ENCODE measurements at places on chromosomes 1 and 21. TPM values are rescaled to one million over a fixed set of nuclear protein-coding genes. Genes with fewer than 3 reads are reported as not detected.

- no peak for DNase-seq
Measured at GRCh38 chr1:44536357-44537209, 131.5 kb downstream of the RNF220 start.

GRCh38 chr1:91075233-91076135 is 53.6 kb upstream of the ZNF644 start:
- no peak for DNase-seq

DNA sequence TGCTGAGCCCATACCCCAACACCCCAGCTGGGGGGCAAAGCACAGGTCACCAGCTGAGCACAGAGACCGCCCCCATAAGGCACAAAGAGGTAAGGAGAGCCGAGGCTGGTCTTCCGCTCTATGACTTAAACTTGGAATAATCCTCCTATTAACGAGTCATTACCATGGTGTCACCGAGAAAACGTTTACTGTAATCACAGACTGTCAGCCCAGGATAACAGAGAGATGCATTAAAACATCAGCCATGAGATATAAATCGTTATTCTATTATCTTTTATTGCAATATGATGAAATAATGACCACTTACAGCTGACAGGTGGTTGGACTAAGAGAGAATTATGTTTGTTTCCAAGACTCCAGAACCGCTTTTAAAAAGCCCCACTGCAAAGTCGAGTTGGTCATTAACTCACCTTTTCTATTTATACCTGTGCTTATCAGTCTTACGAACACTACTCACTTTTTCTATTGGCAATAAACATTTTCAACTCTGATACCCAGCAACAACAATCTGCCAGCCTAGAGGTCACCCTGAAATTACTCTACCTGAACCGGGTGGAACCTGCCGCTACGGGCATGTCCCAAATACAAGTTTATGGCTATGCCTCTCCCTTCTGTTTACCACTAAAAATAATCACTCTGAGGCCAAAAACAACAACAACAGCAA is 21.5 kb downstream of the NPHP4 start:
- no peak for DNase-seq

Gene OR2L8
- total RNA-seq = not detected

- DNase-seq = no peak
Measured at GRCh38 chr1:157390651-157391050, 161.7 kb downstream of the FCRL5 start.

Gene RHD
- not detected for total RNA-seq

DNA sequence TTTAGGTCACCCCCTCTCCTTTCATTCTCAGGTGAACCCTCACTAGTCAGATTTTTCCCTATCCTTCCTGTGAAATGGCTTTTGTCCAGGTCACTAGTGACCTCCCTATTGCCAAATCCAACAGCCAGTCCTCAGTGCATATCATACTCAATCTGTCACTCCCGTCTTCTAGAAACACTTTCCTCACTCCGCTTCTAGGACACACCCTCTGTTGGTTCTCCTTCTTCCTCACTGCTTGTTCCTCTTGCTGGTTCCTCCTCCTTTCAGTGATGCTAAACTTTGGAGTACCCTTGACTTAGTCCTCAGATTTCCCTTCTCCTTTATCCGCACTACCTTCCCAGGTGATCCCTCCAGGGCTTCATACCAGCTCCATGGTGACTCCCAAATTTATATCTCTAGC is 94.3 kb downstream of the RNF220 start:
- DNase-seq = no peak

- DNase-seq = peak; percentile 82
Measured at GRCh38 chr1:18951818-18952391, 4.6 kb downstream of the IFFO2 start.

DNA sequence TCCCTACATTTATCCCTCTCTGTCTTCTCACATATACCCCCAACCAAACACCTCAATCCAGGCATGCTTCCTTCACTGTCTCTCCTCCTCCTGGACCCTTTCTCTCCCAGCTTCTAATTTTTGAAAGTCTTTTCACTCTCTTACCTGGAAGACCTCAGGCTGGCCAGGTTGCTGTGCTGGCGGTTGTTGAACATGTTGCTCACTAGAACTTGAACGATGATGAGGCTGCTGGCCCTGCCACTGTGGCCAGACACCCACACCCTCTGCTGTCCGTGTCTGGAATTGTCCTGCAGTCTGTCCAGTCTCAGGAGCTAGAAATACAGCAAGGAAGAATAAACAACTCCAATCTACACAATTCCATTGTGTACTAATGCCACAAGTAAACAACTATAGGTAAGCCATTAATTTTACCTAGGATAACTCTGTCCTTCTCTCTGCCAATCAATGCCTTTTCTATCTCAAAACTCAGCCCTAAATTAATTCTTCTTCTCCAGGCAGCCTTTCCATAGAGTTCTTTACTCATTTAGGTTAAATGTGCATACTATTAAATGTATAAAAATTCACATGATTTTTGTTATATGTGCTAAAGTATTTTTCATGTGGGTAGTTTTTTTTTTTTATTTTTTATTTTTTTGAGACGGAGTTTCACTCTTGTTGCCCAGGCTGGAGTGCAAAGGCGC is 5.1 kb upstream of the CTSK start:
- no peak for DNase-seq

GRCh38 chr1:79667848-79668696 is 661.5 kb upstream of the ADGRL4 start:
- no peak for DNase-seq

- DNase-seq = no peak
Measured at GRCh38 chr1:13583966-13584791, 547 bp downstream of the PDPN start.

GRCh38 chr1:206087091-206087490 is 30.1 kb downstream of the AVPR1B start:
- no peak for DNase-seq

- no peak for DNase-seq
Measured at GRCh38 chr1:233675893-233676292, 62.0 kb downstream of the KCNK1 start.

DNA sequence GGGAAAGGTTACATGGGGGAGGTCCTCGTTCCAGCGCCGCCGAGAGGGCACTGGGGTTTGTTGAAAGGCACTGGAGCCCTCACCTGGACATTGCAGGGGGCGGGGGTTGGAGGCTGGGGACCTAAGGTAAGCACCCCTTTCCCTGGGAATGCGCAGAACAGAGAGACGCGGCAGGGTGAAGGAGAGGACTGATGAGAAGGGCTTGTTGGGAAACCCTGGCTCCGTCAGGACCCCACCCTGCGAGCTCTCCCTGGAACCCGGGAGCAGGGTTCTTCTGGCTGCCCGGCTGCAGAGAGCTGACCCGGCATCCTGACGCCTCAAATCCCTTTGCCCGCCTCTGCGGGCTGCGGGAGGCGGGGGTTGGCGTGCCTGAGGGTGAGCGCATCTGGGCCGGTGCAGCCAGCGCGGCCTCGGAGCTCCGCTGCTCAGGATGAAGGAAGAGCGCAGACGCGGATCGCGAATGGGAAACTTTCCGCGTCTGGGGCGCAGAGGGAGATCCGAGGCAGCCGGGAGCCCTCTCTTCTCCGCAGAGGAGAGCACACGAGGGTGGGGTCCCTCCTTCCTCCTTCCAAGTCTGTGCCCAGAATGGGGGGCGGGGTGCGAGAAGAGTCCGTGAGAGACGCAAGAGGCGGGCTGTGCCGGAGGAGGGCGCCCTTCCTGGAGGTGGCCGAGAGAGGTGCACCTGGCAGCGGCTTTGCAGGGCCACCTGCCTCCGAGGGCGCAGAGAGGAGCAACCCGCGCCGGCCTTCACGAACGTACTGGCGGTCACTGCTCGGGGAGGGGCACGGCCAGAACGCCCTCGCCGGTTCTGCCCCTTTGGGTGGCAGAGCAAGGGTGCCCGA is 2.4 kb downstream of the IGSF21 start:
- no peak for DNase-seq

GRCh38 chr1:201298396-201299381 is 15.4 kb downstream of the PKP1 start:
- no peak for DNase-seq

Gene LYPD8
- total RNA-seq = not detected

- DNase-seq = no peak
Measured at GRCh38 chr1:178713259-178713658, 11.8 kb upstream of the RALGPS2 start.

Gene CCDC181
- total RNA-seq = not detected

DNA sequence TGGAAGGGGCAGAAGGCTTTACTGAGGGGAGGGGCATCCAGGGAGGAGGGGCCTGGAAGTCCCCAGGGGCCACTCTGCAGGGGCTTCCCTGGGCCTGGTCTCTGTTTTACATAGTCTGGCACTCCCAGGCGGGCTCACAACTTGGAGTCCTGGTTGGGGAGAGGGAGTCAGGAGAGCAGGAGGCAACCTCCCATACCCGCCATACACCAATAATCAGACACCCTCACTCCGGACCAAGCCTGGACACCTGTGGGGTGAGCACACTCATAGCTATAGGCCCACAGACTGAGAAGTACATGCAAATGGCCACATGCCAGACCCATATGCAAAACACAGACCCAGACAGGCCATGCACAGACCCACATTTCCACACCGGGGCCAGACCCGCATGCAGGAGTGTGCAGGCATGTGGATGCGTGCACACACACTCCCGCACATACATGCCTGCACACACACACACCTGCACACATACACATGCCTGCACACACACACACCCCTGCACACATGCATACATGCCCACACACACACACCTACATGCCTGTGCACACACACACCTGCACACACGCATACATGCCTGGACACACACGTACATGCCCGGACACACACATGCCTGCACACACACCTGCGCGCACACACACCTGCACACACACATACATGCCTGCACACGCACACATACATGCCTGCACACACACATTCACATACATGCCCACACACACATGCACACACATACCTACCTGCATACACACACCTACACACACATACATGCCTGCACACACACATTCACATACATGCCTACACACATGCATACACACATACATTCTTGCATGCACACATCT is 89.5 kb upstream of the RUNX3 start:
- DNase-seq = no peak

DNA sequence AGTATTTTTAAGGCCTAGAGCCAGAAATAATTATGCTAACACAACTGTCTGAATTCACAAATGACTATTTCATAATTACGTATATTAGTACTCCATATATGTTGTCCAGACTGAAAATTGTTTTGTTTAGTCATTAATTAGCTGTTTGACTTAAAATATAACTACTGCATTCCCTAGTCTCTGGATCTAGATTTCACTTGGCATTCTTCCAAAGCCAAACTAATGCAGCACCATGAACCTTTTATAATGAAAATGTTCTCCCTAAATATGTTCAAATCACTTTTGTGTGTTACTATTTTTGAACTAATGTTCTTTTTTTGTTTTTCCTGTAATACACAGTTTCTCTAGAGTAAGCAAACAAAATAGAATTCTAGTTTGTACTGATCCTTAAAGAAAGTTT is 46.1 kb downstream of the CAMTA1 start:
- no peak for DNase-seq

DNA sequence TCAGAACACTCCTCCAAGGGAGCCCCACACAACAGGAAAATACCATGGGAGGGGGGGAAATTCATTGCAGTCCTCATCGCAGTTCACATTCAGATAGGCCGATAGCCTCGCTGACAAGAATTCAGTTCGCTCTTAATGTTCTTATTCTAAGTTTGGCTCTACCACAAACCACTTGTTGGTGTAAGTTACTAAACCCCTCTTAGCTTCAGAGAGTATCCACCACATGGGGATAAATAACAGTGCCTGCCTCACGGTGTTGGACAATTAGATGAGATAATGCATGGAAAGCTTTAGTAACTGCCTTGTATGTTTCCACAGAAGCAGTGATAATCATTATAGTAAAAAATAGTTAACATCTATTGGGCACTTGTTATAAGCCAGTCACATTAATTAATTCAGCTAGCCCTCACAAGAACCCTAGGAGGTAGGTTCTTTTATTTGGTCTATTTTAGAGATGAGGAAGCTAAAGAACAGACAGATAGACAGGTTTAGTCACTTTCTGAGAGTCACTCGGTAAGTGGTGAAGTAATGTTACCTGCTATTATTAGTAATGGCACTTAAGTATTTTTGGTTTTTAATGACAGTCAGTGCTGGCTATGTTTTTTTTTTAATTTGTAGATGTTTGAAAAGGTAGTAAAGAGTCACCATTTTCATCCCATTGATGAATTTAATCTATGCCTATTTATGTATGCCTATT is 10.1 kb downstream of the VAV3 start:
- DNase-seq = no peak

Gene CLCA1
- not detected for total RNA-seq

DNA sequence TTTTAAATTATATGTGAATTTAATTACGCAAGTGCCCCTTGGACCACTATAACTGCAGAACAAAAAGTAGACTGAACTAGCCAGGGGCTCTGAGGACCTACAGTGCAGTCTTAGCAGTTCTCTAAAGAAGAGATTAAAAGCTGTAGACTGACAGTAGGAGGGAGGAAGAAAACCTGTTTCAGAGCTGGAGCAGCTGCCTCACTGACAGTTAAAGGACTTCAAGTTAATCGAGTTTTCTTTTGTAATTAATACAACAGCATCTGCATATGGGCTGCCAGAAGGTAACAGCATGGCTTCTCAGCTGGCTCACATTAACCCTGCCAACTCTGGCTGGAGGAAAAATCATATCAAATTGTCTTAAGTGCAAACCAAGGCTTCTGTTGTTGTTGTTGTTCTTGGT is 19.9 kb downstream of the DSTYK start:
- no peak for DNase-seq

Gene FOXD3
- not detected for total RNA-seq

Gene BRINP2
- not detected for total RNA-seq

Gene L1TD1
- not detected for total RNA-seq

Gene RIMKLA
- total RNA-seq = 3.6 TPM

- DNase-seq = no peak
Measured at GRCh38 chr1:203581841-203582240, 44.8 kb upstream of the ATP2B4 start.

GRCh38 chr1:41442697-41443251 is 41.7 kb downstream of the EDN2 start:
- no peak for DNase-seq

Gene PLPPR5
- total RNA-seq = not detected

Gene RHCE
- 0.17 TPM for total RNA-seq

DNA sequence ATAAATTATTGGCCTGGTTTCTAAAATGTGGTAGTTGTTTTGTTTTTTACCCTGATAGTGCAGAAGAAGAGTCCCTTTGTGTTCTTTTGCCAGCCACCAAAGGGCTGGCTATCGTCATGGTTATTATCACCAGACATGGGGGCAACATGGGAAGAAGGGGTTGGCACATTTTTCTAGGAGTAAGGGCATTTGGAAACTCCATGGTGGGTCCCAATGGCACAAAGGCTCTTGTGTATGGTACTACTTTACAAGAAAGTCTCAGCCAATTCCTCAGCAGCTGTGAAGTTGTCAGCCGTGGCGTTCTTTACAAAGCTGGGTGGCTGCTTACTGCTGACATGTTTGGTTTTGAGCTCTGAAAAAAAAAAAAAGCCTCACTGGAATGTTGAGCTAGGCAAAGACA is 330.4 kb upstream of the ESRRG start:
- DNase-seq = no peak

DNA sequence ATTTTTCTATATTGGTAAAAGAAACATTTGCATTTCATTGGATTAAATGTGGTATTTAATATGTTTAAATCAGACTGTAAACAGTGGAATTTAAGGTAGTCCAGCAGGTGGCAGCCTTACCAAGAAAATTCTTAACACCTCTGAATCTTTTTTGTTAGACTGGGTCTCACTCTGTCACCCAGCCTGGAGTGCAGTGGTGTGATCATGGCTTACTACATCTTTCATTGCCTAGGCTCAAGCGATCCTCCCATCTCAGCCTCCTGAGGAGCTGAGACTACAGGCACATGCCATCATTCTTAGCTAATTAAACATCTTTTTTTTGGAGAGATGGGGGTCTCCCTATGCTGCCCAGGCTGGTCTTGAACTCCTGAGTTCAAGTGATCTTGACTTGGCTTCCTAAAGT is 98.8 kb downstream of the RABGAP1L start:
- DNase-seq = no peak

All from activated naive CD8-positive, alpha-beta T cell treated with anti-CD3 and anti-CD28 coated beads, Interleukin-2, amount 10 ng/mL, durations not matched to agents 7 days and 5 days (primary cell).